ENCODE measurements at places on chromosomes 12 and 14. TPM values are rescaled to one million over a fixed set of nuclear protein-coding genes. Genes with fewer than 3 reads are reported as not detected.

The LHX5 gene
- not detected for total RNA-seq

The AACS gene
- total RNA-seq, result 13.4 TPM

The HSPB8 gene
- total RNA-seq, result 8.7 TPM

The DYNC1H1 gene
- total RNA-seq, result 409 TPM

The BCL7A gene
- 10.3 TPM for total RNA-seq

The SLC38A4 gene
- total RNA-seq, result not detected

The KNTC1 gene
- total RNA-seq, result 42.3 TPM

The OR10G2 gene
- total RNA-seq, result not detected

The TMEM253 gene
- not detected for total RNA-seq

The TMTC1 gene
- total RNA-seq, result 0.11 TPM

The IGF1 gene
- total RNA-seq, result not detected

The MAP1LC3B2 gene
- not detected for total RNA-seq

The EGLN3 gene
- total RNA-seq, result not detected

The TOMM20L gene
- not detected for total RNA-seq

The FBXL14 gene
- 30.2 TPM for total RNA-seq

The TRIM9 gene
- 1.8 TPM for total RNA-seq

The HOXC9 gene
- total RNA-seq, result 12.2 TPM

The LAG3 gene
- total RNA-seq, result 2.0 TPM

- DNase-seq, result no peak
These were observed 611.2 kb downstream of the RPS29 start for GRCh38 chr14:48974994-48975393.

DNA sequence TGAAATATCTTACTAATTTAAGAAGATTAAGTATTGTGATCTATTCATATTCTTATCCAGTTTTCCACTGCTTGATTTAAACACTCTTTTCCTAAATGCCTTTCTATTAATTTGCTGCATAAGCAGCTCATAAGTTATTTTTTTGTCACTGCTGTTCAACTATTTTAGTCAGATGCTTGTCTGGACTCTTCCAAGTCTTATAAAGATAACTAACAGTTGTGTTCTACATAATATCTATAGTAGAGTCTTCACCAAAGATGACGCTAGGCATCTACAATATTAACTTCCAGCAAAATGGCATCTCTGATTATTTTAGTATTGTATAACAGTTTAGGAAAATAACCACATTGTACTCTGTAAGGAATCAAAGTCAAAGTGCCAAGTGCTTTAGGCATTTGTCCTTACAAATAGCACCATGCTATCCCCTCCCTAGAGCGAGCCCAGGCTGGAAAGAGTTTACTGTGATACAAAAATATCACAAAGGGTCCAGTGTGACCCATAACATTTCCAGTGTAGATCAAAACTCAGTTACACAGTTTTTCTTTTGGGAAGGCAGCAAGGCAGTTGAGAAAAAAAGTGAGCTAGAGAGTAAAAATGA lies 98.2 kb downstream of the DENND5B start:
- no peak for DNase-seq

GRCh38 chr14:58918066-58918738 lies 270.3 kb upstream of the DAAM1 start:
- DNase-seq, result peak; percentile 81

DNA sequence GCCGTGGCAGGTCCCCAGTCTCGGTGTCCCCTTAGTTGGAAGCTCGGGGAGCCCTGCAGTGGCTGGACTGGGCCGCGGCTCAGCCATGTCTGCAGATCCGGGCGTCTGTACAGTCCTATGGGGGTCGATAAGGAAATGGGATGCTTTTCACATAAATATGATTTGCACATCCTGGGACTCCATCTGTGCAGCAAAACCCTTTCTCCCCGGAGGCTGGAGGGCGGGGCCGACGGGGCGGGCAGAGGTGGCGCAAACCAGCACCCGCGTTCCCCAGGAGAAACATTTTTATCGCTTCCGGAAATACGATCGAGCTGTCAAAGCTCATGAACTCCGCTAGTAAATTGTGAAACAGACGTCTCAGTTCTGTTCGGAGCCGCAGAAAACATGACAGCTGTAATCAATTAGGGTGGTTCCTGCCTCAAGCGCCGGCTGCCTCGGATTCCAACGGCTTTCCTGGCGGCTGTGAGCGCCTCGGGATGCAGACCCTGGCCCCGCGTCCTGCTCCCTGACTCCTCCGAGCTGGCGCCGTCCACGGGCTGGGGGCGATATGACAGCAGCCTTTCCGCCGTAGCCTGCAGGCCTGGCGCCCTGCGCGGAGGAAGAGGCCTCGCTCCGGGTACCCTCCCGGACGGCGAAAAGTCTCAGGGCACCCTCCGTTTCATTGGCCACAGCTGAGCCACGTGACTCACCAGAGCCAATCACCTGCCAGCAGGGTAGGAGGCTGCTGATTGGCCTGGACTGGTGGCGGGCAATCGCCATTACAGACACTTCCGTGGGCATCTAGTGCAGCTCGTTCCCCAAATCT lies 23.0 kb downstream of the DIO3 start:
- DNase-seq, result no peak

DNA sequence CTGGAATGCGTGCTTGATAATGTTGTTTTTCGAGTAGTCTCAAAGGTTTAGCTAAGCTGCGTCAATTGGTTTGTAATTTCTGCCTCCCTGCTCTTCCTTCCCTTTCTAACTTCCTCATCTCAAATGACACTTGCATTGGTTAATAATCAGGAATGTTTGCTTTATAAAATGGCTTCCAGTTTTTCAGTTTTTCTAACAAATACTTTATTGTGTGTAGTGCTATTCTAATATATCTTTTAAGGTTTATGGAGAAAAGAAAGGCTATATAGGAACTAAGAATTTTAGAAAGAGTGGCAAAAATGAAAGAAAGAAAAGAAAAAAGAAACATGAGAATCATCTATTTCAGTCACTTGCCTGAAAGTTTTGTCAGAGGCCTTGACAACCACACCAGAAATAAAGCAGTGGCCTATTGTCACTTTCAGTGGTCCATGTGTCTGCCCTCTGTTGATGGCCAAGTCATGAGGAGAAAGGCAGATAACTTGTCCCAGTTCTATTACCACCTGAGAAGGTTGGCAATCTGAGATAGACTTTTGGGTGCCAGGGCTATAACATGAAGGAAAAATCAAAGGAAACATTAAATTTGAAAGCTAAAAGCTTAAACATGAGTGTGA lies 221.9 kb upstream of the KITLG start:
- no peak for DNase-seq

GRCh38 chr14:78445275-78445674 lies 275.1 kb downstream of the NRXN3 start:
- no peak for DNase-seq

DNA sequence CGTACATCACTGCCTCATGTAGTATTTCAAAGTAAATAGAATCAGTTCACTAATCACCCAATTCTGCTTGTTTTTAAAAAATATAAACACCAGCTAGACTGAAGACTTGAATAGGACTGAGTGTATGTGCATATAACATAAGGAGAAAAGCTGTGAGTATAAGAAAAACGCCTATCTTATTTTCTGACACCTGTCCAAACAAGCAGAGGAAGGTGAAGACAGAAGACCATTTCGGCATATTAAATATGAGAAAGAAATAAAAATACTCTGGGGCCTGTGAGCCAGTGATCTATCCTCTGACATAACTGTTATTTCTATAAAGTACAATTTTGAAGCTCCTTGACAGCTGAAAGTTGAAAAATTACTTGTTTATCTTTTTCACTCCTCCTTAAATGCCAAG lies 111.3 kb upstream of the EEA1 start:
- no peak for DNase-seq

DNA sequence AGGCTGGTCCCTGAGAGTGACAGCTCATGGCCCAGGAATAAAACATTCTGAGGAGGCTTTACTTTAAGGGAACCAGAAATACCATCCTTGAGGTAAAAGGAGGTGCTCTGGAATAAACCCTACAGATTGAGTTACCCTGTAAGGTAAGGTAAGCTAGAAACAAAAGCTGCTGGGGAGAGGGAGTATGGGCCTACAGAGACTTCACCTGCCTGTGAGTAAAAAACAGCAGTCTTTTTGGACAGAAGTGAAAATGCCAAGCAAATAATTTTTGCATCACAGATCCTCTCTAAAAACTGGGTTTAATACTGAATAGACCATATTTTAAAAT lies 41.2 kb downstream of the CORO1C start:
- DNase-seq, result no peak

- DNase-seq, result no peak
These were observed 59.3 kb upstream of the TBX3 start for GRCh38 chr12:114743289-114743688.

DNA sequence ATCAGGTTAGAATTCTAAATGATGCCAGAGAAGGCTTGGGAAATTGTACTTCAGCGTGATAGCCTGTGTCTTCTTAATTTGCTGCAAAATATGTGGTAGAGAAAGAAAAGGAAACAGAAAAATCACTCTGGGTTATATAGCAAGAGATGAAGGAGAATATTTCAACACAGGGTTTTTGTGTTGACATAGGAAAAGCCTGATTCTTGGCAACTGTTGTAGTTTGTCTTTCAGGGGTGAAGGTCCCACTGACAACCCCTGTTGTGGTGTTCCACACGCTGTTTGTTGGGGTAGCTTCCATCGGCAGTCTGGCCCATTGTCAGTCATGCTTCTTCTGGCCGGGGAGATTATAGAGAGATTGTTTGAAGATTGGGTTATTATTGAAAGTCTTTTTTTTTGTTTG lies 13.8 kb upstream of the SLCO1C1 start:
- DNase-seq, result no peak

- no peak for DNase-seq
These were observed 420.5 kb downstream of the ZFP36L1 start for GRCh38 chr14:68372368-68372767.

GRCh38 chr14:93033983-93034670 lies 81.6 kb downstream of the ITPK1 start:
- no peak for DNase-seq

DNA sequence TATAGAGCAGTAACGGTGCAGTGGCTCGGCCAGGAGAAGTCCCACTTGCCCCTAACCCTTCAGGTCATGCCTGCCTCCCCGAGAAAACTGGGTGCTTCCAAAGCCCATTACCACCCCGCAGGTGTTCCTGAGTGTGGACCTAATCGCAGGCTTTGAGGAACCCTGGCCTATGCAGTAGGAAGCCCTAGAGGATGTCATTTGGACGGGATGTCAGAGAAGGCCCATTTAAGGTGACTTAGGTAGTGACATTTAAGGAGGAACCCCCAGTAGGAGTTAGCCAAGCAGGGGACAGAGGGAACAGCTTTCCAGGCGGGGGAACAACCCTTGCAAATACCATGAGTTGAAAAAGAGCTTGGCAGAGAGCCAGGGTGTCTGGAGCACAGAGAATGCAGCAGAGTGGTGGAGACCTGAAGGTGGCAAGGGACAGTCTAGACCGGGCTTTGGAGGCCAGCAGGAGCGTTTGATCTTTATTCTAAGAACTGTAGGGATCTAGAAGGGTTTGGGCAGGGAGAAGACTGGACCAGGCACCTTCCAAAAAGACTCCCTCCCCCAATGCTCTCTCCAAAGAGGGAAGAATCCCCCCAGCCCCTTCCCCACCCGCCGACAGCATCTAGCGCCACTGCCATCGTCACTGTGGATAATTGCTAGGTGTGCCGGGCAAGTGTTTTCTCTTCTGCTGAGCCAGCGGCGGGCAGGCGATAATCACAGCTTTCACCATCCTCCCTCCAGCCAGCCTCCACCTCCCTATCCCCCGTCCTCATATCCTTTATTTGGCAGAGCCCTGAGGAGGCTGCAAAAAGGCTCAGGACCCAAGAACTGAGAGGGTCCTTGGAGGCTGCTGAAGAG lies 33.3 kb upstream of the BEGAIN start:
- no peak for DNase-seq

DNA sequence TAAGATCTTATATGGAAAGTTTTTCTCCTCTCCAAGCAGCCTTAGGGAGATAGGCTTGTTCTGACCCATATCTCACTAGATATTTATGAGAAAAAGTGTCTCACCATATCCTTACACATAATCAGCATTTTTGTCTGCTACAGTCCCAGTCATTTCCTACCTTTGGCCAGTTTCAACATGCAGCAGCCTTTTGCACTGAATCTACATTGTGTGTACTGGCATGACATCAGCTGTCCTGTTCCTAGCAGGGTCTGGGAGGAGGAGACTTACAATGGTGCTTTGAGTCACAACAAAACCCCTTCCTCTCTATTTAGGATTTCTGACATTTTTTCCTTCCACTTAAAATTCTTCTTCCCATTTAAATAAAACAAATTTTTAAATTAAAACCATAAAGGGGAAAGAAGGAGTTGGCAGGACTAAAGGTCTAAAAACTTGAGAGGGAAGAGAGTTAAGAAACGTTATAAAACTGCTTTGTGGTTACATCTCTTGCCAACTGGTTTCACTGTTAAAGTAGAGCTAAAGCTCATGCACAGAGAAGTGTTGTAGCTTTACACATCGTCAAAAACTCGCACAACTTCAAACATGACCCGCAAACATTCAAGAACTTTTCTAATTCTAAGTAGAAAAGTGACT lies 53.3 kb upstream of the CERS5 start:
- peak; percentile 70 for DNase-seq

GRCh38 chr14:79791055-79791732 lies 420.1 kb downstream of the DIO2 start:
- DNase-seq, result peak; percentile 7

GRCh38 chr12:9796971-9797370 lies 30.3 kb upstream of the KLRF1 start:
- DNase-seq, result no peak

GRCh38 chr14:61360796-61361525 lies 39.6 kb downstream of the PRKCH start:
- DNase-seq, result no peak

GRCh38 chr12:1056390-1056789 lies 65.4 kb downstream of the ERC1 start:
- no peak for DNase-seq

- DNase-seq, result no peak
These were observed 417.7 kb downstream of the FLRT2 start for GRCh38 chr14:85947461-85948139.

DNA sequence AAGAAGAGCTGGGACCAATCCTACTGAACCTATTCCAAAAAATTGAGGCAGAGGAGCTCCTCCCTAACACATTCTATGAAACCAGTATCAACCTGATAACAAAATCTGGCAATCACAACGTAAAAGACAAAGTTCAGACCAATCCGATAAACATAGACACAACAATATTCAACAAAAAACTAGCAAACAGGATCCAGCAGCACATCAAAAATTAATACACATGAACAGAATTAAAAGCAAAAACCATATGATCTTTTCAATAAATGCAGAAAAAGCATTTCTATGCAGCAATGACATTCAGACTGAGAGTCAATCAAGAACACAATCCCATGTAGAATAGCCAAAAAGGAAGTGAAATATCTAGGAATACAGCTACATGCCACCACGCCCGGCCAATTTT lies 7.0 kb upstream of the CLEC14A start:
- no peak for DNase-seq

- DNase-seq, result peak; percentile 50
These were observed 111.9 kb downstream of the PAX9 start for GRCh38 chr14:36773558-36773957.

DNA sequence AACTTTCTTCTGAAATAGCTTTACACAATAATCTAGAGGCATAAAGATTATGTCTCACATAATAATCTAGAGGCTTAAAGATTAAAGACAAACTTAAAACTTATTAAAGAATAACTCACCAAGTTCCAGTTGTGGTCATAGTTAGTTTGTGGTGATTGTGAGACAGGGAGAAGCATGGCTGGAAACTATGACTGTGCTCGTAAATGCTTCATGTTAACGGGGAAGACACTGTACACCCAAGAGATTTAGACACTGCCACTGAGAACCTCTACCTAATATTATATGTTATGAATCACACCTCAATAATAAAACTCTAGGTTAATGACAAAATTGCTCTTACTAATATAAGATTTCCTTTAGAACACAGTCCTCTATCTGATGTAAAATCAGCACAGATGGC lies 541.6 kb downstream of the TMEM121 start:
- no peak for DNase-seq

- DNase-seq, result no peak
These were observed 132.8 kb upstream of the BTG1 start for GRCh38 chr12:92278378-92278828.

GRCh38 chr12:105761075-105761474 lies 377.7 kb downstream of the NUAK1 start:
- DNase-seq, result no peak

All from HT1080 (cell line).